ENCODE measurements at places on chromosomes 16 and 17. TPM values are rescaled to one million over a fixed set of nuclear protein-coding genes. Genes with fewer than 3 reads are reported as not detected.

GRCh38 chr17:15967706-15968399 is 22.9 kb downstream of the ADORA2B start:
- no peak for DNase-seq

GRCh38 chr17:81029859-81030258 is 5.1 kb upstream of the BAIAP2 start:
- no peak for DNase-seq

- DNase-seq, result no peak
Measured at GRCh38 chr17:42387661-42388380, 421 bp downstream of the STAT3 start.

DNA sequence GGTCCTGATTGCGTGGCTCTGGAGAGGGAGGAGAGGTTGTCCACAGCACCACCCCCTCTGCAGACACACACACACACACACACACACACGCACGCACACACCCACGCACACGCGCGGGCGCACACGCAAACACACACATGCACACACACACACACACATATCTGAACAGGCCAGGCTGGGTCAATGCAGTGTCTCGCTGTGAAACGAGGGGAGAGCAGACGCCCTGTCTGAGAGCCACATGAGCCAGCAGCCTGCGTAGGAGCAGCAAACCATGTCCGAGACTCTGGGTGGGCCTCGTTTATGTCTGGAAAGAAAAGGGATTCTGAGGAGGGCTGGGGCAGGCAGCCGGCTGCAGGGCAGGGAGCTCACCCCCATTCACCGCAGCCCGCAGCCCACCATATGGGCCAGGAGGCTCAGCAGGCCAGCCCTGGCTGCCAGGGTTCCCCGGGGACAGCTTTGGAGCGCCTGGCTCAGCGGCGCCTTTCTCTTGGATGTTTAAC is 93.3 kb upstream of the TNRC6C start:
- no peak for DNase-seq

- no peak for DNase-seq
Measured at GRCh38 chr16:87165885-87166284, 151.3 kb downstream of the C16orf95 start.

- no peak for DNase-seq
Measured at GRCh38 chr17:80455336-80455710, 21.1 kb downstream of the NPTX1 start.

The TEX14 gene
- total RNA-seq, result not detected

The MYH3 gene
- total RNA-seq, result 0.23 TPM

The CHST5 gene
- not detected for total RNA-seq
